ENCODE measurements at places on chromosomes 13 and 19.

DNA sequence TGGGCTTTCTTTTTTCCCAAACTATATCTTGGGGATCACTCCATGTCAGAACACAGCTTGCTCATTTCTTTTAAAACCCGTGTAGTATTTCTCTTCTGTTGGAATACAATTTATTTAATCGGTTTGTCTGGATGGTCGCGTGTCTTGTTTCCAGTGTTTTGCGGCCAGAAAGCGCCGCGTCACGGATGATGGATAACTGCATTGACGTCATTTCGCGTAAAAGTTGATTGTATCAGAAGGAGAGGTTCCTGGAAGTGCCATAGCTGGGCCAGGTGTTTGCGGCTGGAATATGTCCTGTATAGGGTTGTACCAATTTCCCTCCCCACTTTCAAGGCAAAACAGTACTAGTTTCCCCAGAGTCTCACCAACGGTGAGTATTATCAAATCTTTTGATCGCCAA, 9.7 kb downstream of the ACTL9 start:
- no peak for DNase-seq

- DNase-seq = no peak
These were observed 53.9 kb upstream of the CEACAM21 start for GRCh38 chr19:41521931-41522555.

DNA sequence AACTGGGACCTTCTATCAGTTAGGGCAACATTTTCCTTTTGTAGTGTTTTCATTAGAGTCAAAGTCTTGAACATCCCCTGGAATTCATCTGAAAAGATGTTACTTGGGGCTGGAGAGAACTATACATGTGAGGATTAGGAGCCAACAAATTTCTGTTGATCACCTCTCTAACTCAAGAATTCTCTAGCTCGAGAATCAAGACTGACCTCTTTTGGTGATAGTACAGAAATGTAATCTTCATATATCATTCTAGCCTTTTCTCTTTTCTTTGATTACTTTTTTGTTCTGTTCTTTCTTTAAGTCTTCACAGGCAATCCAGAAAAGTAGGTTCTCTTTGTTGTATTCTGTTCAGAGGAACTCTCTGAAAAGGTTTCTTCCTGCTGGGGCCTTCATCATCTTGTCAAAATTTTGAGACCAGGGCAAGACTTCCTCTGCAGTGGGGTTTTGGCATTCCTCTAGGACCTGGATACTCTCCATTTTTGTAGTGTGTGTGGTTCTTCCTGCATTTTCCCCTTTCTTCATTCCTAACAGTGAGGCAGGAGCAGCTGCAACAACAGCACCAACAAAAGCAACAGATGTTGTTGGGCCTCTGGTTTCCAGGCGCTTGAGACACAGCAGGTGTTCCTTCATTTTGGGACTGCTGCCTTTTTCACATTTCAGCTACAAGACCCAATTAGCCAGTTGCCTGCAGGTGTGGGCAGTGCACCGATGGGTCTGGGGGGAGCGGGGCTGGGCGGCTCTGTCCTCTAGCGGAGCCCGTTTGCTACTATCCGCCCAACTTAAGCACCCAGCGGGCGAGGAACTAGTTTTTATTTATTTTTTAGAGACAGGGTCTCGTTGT, 26.2 kb downstream of the ELF1 start:
- DNase-seq = no peak

DNA sequence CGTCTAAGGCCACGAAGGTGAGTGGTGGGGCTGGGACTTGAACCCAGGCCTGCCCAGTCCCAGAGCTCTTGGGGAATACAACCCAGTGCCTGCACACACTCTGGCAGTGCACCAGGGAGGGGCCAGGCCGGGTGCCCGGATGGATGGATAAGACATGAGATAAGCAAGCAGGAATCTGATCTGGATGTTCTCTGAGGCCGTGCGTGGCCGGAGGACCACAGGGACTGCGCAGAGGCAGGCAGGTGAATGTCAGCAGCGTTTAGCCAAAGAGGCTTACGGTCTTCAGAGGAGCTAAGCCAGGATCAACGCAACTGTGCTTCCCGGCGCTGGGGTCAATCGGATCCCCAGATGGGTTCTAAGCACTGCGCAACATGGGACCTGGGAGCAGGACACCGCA, 1.5 kb downstream of the ZNF787 start:
- no peak for DNase-seq

GRCh38 chr19:38335949-38336637, 463 bp downstream of the CATSPERG start:
- DNase-seq = peak; percentile 92

GRCh38 chr19:43599635-43600295, 3.4 kb downstream of the ZNF576 start:
- DNase-seq = no peak

DNA sequence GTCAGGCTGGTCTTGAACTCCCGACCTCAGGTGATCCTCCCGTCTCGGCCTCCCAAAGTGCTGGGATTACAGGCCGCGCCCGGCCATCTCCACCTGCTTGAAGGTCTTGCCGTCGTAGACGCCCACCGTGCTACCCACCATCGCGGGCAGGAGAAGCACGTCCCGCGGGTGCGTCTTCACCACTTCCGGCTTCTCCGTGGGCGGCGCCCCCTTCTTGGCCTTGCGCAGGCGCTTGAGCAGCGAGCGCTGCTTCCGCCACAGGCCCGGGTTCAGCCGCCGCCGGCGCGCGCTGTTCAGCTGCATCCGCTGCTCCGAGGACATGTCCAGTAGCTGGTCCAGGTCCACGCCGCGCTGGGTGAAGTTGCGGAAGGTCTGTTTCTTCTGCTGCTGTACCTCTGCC, 21.6 kb downstream of the EFNA2 start:
- DNase-seq = no peak

- no peak for DNase-seq
These were observed 327.8 kb downstream of the SUCLA2 start for GRCh38 chr13:47673009-47673850.

DNA sequence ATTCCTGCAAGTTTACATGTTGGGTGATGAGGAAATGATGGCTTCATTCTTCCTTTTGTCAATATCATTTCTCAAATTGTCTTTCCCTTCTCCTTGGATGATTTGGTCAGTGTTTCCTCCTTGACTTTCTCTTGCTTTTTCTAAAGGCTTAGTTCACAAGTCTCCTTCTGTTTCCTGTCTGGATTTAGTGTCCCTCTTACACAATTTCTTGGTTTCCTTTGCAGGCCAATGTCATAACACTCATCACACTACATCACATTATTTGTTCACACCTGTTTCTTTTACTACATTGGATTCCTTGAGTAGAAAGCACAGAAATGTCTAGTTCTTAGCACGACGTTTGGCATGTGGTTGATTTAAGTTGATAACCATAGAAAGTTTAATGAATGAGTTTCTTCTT, 490.7 kb downstream of the TDRD3 start:
- no peak for DNase-seq

DNA sequence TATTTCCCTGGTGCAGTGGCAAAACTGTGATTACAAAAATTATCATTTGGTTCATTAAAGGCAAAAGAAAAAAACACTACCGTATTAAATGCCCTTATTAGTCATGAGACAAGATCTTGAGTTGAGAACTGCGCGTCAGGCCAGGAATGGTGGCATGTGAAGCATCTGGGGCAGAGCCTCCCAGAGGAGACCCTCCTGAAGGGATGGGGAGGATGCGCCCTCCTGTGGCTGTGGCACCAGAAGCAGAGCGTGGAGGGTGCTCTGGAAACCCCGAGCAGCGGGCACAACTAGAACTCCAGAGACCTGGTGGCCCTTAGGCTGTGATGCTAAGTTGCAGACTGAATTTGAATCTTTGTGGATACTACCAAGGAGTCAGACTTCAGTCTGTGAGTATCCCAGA, 11.5 kb downstream of the CUL4A start:
- no peak for DNase-seq

GRCh38 chr13:18954254-18954653, 227.4 kb downstream of the TUBA3C start:
- no peak for DNase-seq

GRCh38 chr19:13825489-13826441, 30.5 kb downstream of the ZSWIM4 start:
- DNase-seq = no peak

DNA sequence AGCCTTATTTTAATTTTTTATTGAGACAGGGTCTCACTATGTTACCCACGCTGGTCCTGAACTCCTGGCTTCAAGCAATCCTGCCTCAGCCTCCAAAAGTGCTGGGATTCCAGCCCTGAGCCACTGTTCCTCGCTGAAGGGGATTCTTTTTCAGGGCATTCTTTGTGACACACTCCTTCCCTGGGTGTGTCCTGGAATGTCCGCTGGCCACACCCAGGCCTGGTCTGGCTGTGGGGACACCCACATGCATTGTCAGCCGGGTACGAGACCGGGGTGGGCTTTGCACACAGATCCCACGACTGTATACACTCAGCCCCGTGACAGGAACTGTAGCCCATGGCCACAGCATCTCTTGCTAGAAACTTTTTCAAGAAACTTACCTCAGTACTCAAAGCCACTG, 34.4 kb upstream of the GATAD2A start:
- DNase-seq = no peak

GRCh38 chr13:109615721-109616420, 170.5 kb downstream of the IRS2 start:
- DNase-seq = no peak

GRCh38 chr13:27424246-27425157, at the start of gene GTF3A:
GTF3A (plus strand) TSS chr13:27424619.
- DNase-seq = peak; percentile 74

DNA sequence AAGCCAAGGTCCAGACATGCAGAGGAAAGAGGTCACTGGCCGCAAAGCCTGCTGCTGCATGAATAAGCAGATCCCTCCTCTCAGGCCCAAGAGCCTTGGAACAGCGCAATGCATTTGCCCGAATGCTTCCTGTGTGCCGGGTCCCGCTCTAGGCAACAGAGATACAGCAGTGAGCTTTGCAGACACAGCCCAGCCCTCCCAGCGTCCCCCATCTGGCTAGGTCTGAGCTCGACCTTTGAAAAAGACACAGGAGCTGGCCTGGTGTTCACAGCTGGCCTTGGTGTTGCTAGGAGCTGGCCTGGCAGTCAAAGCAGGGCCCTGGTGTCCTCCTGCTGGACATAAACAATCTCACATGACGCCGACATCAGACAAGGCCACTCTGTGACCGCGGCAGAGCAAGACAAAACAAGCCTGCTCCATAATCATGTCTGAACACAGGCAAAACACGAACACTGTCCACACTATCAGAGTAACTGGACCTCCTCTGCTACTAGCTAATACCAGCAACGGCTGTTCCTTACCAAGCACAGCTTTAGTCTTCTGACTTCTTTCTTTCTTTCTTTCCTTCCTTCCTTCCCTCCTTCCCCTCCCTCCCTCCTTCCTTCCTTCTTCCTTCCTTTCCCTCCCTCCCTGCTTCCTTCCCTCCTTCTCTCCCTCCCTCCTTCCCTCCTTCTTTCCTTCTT, 5.7 kb upstream of the PEX11G start:
- no peak for DNase-seq

GRCh38 chr13:113066142-113066455, 39.5 kb upstream of the F7 start:
- DNase-seq = no peak

DNA sequence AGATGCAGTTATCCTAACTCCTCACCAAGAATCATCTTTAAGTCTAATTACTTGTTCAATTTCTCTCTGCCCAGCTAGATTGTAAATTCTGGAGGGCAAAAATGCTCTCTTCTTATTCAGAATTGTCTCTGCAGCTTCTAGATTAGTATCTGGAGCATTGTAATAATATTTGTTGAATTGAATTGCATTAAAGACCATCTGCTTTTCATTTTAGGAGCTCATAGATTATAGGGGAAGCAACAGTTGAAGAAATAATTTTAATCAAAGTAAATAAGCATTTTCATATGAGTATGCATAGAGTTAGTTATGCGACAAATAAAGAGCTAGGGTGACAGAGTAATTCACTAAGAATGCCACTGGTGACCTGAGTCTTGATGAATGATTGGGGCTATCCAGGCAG, 222.8 kb downstream of the SPRY2 start:
- no peak for DNase-seq

Measured in activated CD8-positive, alpha-beta memory T cell treated with anti-CD3 and anti-CD28 coated beads for 4 hours (primary cell).